NCI-H1105 (cell line): ENCODE measurements at places on chromosomes 5 and 9.

DNA sequence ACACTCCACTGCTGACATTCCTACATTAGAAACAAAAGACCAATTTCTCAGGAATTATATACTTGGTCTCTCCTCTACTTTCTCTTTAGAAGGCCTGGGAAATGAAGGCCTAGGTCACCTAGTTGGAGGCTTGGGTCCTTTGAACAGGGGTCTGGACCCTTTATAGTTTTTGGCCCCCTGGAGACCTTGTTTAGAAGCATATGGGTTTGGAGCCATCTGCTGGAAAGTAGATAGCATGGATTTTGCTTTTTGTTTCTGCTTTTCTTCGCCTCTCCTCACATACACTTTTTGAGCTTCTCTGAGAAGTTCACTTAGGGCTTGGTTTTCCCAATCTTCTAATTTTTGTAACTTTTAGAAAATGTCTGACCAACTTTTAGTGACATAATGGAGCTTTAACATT is 67.1 kb upstream of the CDK20 start:
- no peak for DNase-seq

GRCh38 chr9:134329886-134330285 is 3.6 kb downstream of the RXRA start:
- DNase-seq = no peak

DNA sequence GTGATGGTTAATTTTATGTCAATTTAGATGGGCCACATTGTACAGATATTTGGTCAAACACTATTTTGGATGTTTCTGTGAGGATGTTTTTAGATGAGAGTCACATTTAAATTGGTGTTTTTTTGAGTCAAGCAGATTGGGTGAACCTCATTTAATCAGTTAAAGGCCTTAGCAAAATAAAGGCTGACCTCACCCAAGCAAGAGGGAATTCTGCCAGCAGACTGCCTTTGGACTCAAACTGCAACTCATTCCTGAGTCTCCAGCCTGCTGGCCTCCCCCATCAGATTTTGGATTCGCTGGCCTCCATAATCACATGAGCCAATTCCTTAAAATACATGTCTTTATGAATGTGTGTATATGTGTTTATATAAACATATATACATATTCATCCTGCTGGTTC is 282.7 kb upstream of the POU5F2 start:
- no peak for DNase-seq

DNA sequence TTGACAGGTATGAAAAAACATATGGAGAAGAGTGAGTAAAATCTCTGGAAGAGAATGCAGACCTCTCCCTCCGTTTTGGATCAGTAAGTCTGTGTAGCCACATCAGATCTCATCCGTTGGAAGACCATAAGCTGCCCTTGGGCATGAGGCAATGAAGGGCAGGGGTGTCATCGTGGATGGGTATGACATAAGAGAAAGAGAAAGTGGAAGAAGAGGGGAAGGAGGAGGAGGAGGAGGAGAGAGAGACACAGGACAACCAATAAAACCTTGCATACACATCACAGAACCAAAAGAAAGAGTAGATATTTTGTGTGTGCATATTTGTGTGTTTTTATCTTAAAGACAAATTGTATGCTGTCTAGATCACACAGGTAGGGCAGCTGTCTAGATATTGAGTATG is 50.7 kb downstream of the PRRC1 start:
- DNase-seq = no peak

DNA sequence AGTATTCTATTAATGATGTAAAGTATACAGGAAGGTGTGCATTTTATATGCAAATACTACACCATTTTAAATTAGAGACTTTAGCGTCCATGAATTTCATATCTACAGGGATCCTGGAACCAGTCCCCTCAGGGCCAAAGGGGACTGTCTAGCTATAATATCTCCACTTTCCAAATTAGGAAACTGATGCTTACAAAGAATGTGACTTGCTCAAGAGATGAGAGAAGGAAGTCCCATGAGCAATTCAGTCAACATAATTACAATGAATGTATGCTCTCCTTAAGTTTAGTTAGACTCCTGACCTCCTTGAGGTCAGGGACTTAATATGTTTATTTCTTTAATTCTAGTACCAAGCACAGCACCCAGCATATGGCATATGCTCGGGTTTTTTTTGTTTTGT is 23.7 kb downstream of the NIPBL start:
- no peak for DNase-seq

GRCh38 chr5:112418659-112419163 is 366 bp downstream of the EPB41L4A start:
- DNase-seq = no peak

DNA sequence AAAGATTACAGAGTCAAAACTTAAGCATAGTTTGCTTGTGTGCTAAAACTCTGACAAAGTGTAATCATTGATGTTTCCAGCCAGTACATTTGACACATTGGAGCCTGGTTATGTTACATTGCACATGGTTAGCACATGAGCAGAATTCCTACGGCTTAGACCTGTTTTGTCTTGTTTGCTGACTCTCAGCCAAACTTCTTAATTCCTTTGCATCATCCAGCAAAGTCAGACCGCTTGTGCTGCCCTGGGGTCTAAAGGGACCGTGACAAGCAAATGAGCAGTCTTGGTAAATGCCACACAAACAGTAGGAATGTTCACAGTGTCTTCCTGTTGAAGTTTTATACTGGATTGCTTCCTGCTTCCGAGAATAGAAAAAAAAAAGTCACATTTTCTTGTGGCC is 72.0 kb upstream of the ENTREP1 start:
- no peak for DNase-seq

DNA sequence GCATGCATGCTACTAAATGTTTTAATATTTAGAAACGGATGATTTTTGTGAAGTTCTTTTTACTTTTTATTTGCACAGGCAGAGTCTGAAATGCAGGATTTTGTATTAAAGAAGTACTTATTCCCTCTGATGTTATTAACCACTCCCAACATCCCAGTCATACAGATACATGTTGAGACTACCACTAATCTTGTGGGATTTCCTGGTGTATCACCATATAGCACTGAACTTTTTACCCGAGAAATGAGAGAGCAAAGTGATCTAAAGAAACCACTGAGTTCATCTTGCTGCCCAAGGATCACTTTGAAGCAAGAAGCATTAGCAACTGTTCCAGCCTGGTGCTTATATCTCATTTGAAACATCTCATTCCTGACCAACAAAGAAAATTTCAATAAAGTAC is 443.8 kb downstream of the BNC2 start:
- no peak for DNase-seq

- DNase-seq = no peak
Observed at GRCh38 chr5:132759114-132760048, 12.2 kb downstream of the CCNI2 start.

GRCh38 chr5:172641359-172642050 is 442 bp downstream of the NEURL1B start:
- DNase-seq = no peak

- DNase-seq = no peak
Observed at GRCh38 chr5:149545327-149545726, 5.9 kb downstream of the CSNK1A1 start.

DNA sequence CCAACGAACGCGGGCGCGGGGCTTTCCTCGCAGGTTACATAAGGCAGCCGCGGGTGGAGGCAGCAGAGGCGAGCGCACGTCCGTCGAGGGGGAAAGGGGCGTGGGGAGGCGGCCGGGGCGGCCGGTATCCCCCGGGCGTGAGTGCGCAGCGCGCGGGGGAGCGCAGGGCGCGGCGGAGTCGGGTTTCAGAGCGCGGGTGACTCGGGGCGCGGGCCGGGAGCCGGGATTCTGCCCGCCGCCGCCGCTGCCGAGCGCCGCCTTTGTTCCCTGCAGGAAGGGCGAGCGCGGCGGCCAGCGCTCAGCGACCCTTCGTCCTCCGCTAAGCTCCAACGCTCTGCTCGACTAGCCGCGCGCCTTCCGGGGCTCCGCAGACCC is at the start of gene COL15A1:
COL15A1 (plus strand) TSS at position 226 of the 375 bp plus-strand sequence. CDS start 155 bp downstream, outside the sequence.
- peak; percentile 22 for DNase-seq

GRCh38 chr5:95043234-95043633 is 241.7 kb downstream of the MCTP1 start:
- no peak for DNase-seq

DNA sequence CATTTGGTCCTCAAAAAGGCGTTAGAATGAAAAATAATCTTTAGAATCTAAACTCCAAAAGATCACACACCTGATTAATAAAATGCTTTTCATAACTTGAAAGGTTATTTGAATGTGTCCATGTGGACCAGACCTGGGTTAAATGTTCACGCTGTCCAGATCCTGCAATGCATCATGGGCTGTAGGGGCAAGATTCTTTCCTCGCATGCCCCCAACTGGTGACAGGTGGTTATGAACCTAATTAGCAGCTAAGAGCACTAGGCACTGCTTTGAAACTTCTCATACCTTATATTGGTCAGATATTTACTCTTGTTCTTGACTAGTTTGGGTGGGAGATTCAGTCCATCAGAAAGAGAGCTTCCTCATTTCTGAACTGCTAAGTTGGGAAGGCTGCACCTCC is 19.3 kb upstream of the PIP5K1B start:
- no peak for DNase-seq

GRCh38 chr5:153206361-153206760 is 284.1 kb upstream of the GRIA1 start:
- no peak for DNase-seq

GRCh38 chr5:40410231-40410861 is 269.4 kb upstream of the PTGER4 start:
- no peak for DNase-seq

GRCh38 chr5:11504886-11505193 is 399.4 kb downstream of the CTNND2 start:
- DNase-seq = no peak

DNA sequence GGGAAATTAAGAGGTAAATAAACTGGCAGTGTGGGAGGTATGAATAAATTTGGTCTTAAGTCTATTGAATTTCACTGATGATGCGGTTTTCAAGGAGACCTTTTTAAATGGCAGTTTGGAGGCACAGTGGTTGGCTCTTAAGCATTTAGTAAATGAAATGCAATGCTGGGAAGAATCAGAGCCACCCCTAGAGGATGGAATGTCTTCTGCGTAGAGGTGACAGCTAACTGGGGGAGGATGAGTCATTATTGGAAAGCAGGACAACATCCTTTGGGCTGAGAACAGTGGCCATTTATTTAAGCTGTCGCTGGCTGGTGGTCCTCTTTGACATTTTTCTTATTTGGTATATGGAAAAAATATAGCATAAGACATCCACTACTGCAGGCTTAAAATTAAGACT is 163.2 kb downstream of the SH3GL2 start:
- DNase-seq = no peak

GRCh38 chr5:13930541-13931171 is 13.8 kb downstream of the DNAH5 start:
- DNase-seq = peak; percentile 74

- DNase-seq = no peak
Observed at GRCh38 chr5:66892716-66893115, 296.5 kb downstream of the MAST4 start.

- DNase-seq = peak; percentile 20
Observed at GRCh38 chr9:34986540-34987047, 3.0 kb upstream of the DNAJB5 start.

DNA sequence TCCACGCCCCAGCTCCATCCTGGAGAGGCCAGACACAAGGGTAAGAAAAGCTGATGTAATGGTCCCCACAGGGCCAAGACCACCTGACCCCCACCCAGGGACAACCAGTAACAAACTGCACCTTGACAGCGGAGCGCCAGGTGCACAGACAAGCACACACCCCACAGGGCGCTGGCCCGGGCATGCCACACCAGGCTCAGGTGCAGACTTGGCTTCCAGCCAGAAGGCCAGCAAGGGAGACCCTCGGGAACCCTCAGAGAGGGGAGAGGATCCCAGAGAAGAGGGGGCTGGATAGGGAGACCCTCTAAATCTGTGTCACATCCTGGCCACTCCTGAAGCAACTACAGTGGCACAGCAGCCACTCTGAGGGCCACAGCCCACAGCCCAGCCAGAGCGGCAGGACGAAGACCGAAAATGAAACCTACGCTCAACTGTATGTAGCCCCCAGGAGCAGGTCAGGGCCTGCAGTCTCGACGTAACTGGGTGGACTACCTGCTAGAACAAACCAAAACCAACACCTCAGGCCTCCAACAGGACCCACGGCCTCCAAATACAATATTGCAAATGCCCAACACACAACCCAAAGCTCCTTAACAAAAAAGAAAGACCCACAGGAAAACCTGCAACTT is 18.5 kb downstream of the CAMSAP1 start:
- DNase-seq = peak; percentile 81

GRCh38 chr5:136094913-136095641 is 37.6 kb upstream of the SMAD5 start:
- DNase-seq = no peak

DNA sequence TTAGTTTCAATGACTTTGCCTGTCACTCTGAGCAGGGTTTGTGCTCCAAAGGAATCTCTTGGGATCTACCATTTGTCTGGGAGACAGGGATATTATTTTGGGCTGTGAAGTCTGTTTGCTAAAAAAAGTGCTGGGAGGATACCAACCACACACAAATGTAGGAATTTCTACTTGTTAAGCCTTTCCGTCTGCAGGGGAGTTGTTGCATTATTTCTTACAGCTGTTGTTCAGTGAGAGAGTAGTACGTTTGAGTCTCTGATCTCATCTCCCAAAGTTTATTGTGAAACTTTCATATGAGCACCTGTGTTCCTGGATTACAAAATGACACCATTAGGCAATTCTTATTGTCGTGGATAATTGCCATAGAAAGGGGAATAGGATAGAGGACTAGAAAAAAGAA is 78.3 kb upstream of the SEMA6A start:
- no peak for DNase-seq

- DNase-seq = no peak
Observed at GRCh38 chr5:106757672-106758071, 913.1 kb downstream of the EFNA5 start.

GRCh38 chr9:89567649-89568048 is 37.2 kb upstream of the GADD45G start:
- no peak for DNase-seq

- no peak for DNase-seq
Observed at GRCh38 chr5:33631786-33632185, 191.0 kb downstream of the TARS1 start.

DNA sequence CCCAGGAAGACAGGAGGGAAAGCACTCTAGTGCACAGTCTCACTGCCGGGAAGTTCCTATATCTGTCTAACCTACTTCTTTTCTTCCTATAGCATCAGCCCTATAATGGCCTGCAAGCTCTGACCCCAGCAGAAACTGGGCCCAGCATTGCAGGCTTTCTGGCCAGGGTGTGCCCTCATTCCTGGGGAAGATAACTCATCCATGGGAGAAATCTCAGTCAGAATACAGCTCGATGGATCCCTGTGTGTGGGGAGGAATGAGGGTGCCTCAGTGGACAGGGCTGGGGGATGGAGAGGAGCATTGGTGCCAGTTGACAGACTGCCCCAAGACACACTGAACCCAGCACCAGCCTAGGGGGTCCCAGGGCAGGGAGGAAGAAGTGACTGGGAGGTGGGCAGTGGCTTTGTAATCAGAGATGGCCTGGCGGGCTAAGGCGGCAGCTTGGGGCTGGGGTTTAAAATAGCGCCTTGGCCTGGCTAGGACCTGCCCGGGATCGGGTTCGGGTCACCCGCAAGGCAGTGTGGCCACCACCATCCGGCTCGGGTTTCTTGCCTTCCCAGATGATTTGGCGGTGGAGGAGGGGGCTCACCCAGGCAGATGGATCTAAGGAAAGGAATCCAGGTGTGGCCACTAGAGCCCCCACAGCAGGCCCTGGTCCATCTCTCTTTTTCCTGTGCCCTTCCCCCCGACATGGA is 7.6 kb upstream of the CXXC5 start:
- DNase-seq = no peak
